ENCODE measurements at places on chromosomes 13 and 19. TPM values are rescaled to one million over a fixed set of nuclear protein-coding genes. Genes with fewer than 3 reads are reported as not detected.

The TSC22D1 gene
- total RNA-seq = 48.4 TPM

GRCh38 chr13:34931572-34931971, 10.5 kb upstream of the NBEA start:
- DNase-seq = no peak

The FFAR2 gene
- not detected for total RNA-seq

- DNase-seq = no peak
These were observed 453.4 kb upstream of the ZNF507 start for GRCh38 chr19:31892060-31892459.

DNA sequence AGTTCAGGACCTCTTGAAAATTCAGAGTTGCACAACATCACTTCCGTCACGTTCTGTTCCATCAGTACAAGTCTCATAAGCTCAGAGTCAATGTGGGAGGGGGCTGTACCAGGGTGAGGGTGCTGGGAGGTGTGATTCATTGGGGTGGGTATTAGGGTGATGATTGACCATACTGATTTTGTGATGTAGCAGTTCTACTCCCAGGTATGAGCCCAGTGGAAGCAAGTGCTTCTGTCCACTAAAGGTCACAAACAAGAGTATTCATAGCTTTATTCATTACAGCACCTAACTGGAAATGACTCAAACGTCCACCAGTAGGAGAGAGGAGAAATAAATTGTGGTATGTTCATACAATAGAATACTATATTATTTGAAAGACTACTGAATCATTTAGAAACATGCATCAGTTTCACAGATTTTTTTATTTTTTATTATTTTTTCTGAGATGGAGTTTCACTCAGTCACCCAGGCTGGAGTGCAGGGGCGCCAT, 12.1 kb upstream of the UPF3A start:
- no peak for DNase-seq

DNA sequence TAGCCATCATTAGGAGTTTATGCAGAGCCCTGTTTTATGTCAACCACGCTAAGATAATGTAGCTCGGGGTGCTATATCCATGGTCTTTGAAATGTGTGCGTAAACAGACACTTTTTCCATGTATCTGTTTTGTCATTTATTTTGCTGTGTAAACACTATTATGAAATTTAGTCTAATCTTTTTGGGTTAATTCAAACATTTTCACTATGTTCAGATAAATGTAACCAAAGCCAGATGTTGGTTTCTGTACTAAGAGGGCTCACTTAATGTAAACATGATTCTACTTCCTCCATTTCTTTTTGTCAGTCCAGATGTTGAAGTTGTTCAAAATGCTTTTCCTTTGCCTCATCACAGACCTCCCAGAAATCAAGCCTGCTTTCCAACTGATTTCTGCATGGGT, 499.5 kb upstream of the GPC6 start:
- no peak for DNase-seq

The ADAMTSL5 gene
- not detected for total RNA-seq

The FKBP8 gene
- total RNA-seq = 141 TPM

- DNase-seq = peak; percentile 40
These were observed 340.2 kb downstream of the DIAPH3 start for GRCh38 chr13:59823486-59823885.

DNA sequence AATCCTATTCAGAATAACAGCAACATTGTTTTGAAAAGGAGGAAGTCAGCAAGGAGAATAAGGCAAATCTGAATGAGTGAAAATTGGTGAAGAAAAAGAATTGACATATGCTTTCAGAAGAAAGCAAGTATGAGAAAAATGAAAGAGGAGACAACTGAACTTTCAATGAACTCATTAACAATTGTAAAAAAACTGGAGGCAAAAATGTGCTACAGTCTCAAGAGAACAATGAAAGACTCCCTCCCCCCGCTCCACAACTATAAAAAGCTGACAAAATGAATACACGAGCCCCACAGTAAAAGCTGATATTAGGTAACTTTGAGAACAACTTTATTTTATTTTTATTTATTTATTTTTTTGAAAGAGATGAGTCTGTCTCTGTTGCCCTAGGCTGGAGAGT, 373.1 kb downstream of the DIAPH3 start:
- peak; percentile 37 for DNase-seq

GRCh38 chr19:19480688-19481087, 34.7 kb downstream of the TSSK6 start:
- DNase-seq = no peak

- no peak for DNase-seq
These were observed 147.1 kb downstream of the NUFIP1 start for GRCh38 chr13:44842158-44842557.

The GSX1 gene
- not detected for total RNA-seq

- DNase-seq = no peak
These were observed 22.0 kb upstream of the GJB6 start for GRCh38 chr13:20254076-20254475.

GRCh38 chr13:44198826-44199225, 174.8 kb upstream of the SERP2 start:
- DNase-seq = no peak

The TGFBR3L gene
- total RNA-seq = 0.26 TPM

The DIRAS1 gene
- 0.13 TPM for total RNA-seq

DNA sequence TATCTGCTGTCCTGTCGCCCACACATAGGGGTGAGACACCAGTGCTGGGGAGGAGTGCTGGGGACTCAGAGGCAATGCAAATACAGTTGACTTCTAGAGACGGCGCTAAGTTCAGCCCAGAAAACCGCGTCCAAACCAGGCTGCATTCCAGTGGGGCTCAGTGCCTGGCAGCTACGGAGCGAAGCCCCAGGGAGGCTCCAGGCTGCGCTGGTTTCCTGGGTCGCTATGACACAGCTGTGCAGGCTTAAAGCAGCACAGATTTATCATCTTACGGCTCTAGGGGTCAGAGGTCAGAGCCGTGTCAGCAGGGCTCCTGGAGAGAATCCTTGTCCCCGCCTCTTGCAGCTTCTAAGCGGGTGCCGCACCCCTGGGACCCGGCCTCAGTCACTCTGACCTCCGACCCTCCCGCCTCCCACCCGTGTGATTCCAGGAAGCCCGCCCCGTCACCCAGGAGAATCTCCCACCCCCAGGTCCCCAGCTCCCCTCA, 61.6 kb downstream of the ANKRD10 start:
- DNase-seq = no peak

GRCh38 chr19:41691268-41691970, 3.3 kb upstream of the CEACAM7 start:
- DNase-seq = no peak

DNA sequence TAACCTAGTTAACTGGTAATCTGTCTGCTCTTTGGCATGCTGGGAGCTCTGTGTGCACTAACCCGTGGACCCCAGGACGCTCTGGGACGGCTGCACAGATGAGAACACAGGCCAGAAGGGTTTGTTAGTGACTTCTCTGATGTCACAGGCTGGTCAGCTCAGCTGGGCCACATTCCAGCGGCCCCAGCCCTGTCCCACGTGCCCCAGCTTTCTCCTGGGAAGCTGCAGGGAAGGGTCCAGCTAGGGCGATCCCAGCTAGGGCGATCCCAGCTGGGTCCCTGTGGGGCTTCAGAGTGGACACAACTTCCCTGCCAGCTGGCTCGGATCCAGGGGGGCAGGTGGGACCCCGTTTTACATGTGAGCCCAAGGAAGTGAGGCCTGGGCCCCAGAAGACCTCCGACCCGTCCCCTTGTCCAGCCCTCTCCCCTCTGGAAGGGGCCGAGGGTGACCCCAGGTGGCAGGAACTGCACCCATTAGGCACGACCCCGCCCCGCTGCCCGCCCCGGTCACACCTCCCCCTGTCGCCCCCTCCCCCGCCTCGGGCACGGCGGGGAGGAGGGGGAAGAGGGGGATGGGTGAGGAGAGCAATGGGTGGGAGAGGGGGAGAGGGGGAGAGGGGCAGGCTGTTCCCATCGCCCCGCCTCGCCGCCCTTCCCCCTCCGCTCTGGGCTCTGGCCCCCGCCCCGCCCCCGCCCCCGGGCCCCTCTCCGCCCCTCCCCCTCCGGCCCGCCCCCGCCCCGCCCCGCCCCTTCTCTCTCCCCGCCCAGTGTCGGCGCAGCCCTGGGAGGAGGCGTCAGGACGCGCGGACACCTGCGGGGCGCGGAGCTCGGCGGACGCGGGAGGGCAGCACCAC, 75.2 kb upstream of the MCF2L start:
- DNase-seq = peak; percentile 45

DNA sequence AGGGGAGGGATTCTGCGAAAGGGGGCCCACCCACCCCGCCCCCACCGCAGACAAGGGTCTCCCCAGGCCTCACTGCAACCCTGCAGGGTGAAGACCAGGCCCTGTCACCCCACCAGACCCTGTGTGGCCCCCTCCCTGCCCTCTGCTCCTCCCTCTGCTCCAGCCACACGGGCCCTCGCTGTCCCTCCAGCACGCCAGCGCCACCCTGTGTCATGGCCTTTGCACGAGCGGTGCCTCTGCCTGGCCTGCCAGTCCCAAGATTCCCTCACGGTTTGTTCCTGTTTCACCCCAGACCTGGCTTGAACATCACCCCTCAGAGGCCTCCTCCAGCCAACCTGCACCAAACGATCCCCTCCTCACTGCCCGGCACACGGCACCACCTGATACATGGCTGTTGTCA, 27.3 kb downstream of the PIP5K1C start:
- DNase-seq = no peak

DNA sequence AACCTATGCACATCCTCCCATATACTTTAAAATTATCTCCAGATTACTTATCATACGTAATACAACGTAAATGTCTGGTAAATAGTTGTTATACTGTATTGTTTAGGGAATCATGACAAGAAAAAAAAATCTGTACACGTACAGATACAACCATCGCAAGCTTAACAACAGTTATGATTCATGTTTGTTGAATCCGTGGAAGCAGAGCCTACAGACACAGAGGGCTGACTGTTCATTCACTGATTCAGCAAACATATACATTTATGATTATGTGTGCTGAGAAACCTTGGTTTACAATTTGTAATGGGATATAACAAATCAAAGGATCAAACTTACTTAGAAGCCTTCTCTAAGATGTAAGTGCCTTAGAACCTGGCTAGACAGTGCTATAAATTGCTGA, 1.5 kb downstream of the ZNF260 start:
- no peak for DNase-seq

- no peak for DNase-seq
These were observed 49.4 kb downstream of the RASA3 start for GRCh38 chr13:114082849-114083645.

The ZNF284 gene
- total RNA-seq = 2.4 TPM

GRCh38 chr13:28671126-28671792, 12.3 kb downstream of the POMP start:
- DNase-seq = no peak

- DNase-seq = no peak
These were observed 12.8 kb downstream of the PDE4A start for GRCh38 chr19:10433131-10433536.

The DMAC2 gene
- 36.7 TPM for total RNA-seq

GRCh38 chr19:49556412-49557398, 23.7 kb downstream of the NOSIP start:
- no peak for DNase-seq

GRCh38 chr19:43777163-43777695, 3.5 kb downstream of the KCNN4 start:
- DNase-seq = peak; percentile 41

GRCh38 chr19:51097166-51097738, 11.0 kb downstream of the CTU1 start:
- no peak for DNase-seq

- no peak for DNase-seq
These were observed 929.0 kb downstream of the SLITRK6 start for GRCh38 chr13:84870190-84870589.

The NHLRC3 gene
- total RNA-seq = 7.2 TPM

The DAND5 gene
- total RNA-seq = 0.26 TPM

GRCh38 chr13:103195762-103196161, 129.5 kb upstream of the SLC10A2 start:
- no peak for DNase-seq

DNA sequence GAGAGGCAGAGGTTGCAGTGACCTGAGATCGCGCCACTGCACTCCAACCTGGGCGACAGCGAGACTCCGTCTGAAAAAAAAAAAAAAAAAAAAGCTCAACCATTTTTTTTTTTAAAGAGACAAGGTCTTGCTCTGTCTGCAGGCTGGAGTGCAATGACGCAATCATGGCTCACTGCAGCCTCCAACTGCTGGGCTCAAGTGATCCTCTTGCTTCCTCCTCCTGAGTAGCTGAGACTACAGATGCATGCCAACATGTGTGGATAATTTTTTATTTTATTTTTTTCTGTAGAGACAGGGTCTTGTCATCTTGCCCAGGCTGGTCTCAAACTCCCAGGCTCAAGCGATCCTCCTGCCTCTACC, 10.3 kb downstream of the EHD2 start:
- DNase-seq = no peak

The CEACAM7 gene
- 0.39 TPM for total RNA-seq

All from dermis microvascular lymphatic vessel endothelial cell (primary cell).